ENCODE measurements at places on chromosomes 1 and 21.

- no peak for DNase-seq
These were observed 110.1 kb downstream of the CSMD2 start for GRCh38 chr1:34054920-34055319.

DNA sequence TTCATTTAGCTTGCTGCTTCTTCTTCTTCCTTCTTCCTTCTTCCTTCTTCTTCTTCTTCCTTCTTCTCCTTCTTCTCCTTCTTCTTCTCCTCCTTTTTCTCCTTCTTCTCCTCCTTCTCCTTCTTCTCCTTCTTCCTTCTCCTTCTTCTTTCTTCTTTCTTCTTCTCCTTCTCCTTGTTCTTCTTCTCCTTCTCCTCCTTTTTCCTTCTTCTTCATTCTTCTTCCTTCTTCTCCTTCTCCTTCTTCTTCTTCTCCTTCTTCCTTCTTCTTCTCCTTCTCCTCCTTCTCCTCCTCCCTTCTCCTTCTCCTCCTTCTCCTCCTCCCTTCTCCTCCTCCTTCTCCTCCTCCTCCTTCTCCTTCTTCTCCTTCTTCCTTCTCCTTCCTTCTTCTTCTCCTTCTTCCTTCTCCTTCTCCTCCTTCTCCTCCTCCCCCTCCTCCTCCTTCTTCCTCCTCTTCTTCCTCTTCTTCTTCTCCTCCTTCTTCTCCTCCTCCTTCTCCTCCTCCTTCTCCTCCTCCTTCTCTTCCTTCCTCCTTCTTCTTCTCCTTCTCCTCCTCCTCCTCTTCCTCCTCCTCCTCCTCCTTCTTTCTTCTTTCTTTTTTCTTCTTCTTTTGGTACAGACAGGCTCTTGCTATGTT lies 110.1 kb downstream of the ST3GAL3 start:
- DNase-seq: no peak

GRCh38 chr1:29640428-29640785 lies 404.1 kb downstream of the PTPRU start:
- DNase-seq: no peak

- no peak for DNase-seq
These were observed 125.8 kb downstream of the PCBP3 start for GRCh38 chr21:45769294-45769693.
